Amniotic epithelial cell (primary cell): ENCODE measurements at places on chromosomes 11 and 22.
A peak's percentile ranks its signal among the peaks of the same experiment; 100 is the strongest.

- DNase-seq, result no peak
These were observed 22.4 kb downstream of the RPS6KA4 start for GRCh38 chr11:64381350-64381749.

DNA sequence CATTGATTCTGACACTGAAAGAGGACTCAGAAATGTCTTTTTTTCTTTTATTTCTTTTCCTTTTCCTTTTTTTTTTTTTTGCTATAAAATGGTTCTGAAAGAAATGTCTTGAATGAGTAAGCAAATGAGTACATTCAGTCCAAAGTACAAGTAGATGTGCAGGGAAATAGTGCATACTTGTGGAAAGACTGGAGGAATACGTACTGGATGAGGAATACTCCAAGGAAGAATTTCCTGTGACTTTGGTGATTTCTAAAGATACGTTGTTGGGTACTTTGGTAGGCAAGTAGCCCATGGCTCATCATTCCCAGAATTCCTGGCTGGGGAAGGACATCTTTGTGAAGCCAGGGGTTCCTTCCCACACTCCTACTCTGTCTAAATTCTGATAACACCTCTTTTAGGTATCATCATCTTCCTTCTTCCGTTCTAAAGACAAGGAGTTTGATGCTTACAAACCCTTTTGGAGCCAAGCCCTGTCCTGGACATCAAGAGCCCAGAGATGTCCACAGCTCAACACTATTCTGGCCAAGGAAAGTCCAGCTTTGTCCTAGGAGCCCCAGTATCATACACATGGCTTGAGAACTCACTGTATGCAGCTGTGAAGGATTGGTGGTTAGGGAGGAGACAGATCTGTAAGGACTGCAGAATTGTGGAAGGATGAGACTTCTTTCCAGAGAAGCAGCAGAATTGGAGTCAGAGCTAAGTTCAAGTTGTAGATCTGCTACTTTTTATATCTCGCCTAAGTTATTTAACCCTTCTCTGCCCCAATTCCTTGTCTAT, 4.8 kb upstream of the NUP98 start:
- peak; percentile 82 for DNase-seq

DNA sequence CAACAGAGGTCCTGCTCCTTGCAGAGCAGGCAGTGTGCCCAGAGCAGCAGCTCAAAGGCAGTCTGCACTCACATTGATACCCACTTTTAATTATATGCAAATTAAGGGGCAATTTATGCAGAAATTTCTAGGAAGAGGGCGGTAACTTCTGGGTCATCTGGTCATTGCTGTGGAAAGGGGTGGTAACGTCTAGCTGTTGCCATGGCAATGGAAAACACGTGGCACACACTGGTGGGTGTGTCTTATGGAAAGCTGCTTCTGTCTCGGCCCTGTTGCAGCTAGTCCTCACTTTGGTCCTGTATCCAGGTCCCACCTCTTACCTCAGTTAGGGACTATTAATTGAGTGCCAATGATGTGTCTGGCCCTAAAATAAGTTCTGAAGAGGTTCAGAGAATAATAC, 36.8 kb downstream of the BARX2 start:
- DNase-seq, result no peak

DNA sequence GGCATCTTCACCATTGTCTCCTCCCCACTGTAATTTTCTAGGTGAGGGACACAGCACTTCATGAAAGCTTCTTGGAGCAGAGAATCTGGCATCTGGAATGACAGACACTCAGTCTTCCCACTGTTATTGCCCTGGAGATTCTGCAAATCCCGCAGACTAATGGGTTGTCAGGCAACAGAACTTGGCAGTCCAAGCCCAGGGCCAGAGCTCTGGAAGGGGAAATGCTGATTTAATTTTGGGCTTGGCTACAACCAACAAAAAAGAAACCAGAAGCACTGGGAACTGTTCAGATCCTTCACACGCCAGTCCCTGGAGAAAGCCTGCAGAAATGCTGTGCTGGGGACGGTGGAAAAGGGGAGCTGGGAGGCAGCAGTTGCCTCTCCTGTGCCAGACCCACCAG, 71.5 kb upstream of the BID start:
- DNase-seq, result no peak

DNA sequence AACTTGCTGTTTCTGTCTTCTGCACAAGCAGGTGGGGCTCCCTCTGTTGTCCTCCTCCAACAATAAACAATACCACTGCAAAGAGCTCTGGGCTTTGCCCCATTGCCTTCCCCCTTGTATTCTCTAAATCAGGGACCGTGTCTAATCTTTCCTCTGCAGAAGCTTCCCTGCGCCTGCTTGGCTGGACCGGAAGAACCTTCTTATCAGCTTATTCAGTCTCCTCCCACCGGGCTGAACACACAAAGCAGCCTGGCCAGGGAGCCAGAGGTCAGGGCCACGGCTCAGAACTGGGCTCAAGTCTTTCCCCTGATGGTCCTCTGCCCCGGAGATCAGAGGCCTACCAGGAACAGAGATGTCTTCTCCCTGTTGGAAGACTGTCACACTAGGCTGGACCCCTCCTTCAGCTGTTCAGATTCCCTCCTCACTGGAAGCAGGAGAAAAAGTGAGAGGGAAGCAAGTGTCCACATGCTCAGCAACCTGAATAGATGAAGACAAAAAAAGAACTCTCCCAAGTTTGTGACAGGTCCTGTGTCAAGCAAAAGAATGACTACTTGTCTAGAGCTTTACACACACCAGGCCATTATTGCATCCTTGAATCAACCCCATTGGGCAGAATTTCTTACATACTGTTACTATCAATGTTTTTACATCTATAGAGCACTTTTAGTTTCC, 63.7 kb downstream of the RAB30 start:
- peak; percentile 51 for DNase-seq

GRCh38 chr11:14687943-14688627, 44.5 kb downstream of the PDE3B start:
- DNase-seq, result peak; percentile 4
